ENCODE measurements at places on chromosomes 3 and 15.

- no peak for DNase-seq
Observed at GRCh38 chr3:176663837-176664831, 533.1 kb downstream of the TBL1XR1 start.

DNA sequence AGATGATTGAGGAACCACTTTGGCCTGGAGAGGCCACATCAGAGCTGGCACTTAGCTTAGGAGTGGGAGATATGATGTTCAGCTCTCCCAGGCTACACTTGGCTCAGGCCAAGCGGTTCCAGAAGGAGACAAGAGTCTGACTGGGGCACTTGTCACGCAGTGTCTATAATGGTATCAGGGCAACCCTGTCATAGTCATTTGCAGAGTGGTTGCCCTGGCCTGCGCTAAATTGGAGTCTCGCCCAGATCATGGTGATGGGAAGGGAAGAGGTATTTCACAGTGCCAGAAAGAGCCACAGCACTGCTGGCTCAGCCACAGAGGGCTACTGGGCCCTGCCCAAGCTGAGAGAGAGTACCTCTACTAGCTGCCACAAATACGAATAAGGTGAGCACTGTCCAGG, 186.9 kb upstream of the CRBN start:
- no peak for DNase-seq

DNA sequence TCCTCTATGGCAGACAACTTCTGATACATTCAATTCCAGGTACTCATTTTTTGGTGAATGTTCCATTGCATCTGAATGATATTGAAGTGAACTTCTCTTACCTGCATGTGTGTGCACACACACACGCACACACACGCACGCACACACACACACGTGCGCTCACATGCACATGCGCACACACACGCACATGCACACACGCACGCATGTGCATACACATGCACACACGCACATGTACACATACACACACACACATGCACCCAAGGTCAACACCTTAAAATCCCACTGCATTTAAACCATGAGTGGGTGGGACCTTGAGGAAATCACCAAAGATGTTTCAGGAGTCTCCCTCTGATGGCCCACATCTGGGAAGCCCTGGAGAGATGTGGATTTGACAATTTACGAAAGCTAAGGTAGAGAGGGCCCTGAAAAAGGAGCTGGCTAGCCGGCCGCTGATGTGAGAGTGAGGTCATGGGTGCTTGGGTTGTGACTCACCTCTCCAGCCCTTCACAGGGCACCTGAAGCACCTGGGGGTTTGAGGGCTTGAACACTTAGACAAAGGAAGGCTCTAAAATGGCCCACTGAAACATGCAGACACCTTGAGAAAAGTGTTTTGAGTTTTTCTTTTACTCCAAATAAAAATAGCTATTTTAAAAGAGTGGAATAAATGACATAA, 269.1 kb upstream of the LRRFIP2 start:
- DNase-seq = no peak

DNA sequence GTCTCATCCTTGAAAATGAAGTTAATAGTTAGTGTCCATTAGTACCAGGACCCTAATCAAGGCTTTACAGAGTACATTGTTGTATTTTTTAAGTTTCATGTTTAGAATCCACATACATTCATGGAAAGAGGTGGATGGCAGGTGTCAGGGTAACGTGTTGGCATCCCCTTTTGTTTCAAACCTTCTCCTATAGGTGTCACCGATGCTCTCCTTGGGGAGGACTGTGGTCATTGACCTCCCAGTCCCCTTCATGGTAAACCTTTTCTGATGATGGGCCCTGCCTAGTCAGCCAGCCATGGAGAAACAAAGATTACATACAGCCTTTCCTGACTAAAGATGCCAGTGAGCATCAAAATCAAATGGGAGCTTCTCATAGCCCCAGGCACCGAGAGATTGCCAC, 574.8 kb downstream of the AGBL1 start:
- DNase-seq = no peak

DNA sequence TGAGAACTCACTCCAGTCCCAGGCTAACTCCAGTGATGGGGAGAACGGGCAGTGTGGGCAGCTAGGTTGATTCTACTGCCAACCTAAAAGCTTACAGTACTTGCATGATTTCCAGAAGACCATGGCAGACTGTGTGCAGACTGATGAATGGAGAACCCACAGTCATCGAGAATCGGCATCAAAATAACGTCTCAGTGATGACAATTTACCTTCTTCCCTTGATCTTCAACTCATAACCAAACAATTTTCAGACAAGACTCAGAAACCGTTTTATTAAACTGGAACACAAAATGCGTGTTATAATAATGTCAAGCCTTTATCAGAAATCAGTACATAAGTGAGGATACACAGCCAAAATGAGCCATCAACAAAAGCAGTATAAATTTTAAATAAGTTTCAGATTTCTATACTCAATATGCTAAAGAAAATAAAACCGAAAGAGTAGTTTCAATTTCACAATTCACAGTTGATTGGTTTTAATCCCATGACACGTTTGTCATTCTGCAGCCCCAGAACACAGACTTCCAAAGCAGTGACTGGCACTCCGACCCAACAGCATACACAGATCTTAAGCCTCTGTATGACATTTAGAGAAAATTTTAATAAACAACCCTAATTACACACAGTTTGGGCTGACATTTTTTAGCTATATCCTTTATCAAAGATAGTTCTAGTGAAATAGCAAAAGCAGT, 54.5 kb downstream of the ZMAT3 start:
- DNase-seq = no peak

GRCh38 chr3:158896729-158897128, 94.9 kb downstream of the MFSD1 start:
- DNase-seq = no peak

GRCh38 chr3:179072100-179072438, 460 bp upstream of the ZMAT3 start:
- DNase-seq = peak; percentile 28

DNA sequence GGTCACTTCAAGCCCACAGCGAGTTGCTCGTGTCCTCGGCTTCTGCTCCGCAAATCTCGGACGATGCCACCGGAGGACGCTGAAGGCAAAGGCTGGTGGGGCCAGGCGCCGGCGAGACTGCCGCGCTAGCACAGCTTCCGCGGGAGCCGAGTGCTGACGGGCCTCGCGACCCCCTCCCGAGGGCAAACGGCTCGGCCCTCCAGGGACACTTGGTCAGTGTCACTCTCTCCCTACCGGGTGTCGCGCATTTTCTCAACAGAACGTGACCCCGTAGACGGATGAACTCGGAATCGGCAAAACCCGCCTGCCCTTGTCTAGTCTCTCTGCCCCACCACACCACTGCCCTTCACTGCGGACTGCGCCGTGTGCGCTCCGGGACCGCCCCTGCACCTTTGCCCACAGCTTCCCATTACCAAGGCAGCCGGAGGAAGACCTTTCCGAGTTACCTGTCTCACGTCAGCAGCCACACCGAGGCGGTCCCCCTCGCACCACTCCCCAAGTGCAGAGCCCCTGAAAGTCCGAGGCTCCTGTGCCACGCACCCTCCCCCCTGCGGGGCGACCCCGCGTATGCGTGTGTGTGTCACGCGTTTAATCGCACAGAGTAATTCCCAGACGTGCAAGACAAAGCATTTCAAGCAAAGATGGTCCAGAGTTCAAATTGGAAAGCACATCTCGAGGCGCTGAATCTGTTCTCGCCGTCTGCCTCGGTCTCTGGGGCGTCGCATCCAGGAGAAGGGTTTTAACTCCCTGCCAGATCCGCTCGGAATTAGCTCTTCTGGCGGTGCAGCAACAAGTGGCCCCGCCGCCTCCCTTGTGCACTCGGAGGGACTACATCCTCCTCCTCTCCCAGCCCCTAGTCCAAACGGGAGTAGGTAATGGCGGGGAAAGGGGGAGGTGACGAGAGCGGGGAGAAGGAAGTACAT, 245.0 kb upstream of the TOPAZ1 start:
- DNase-seq = peak; percentile 6

- no peak for DNase-seq
Observed at GRCh38 chr15:44633603-44634002, 29.9 kb downstream of the SPG11 start.

GRCh38 chr3:49841806-49842205, 14.6 kb downstream of the TRAIP start:
- no peak for DNase-seq

DNA sequence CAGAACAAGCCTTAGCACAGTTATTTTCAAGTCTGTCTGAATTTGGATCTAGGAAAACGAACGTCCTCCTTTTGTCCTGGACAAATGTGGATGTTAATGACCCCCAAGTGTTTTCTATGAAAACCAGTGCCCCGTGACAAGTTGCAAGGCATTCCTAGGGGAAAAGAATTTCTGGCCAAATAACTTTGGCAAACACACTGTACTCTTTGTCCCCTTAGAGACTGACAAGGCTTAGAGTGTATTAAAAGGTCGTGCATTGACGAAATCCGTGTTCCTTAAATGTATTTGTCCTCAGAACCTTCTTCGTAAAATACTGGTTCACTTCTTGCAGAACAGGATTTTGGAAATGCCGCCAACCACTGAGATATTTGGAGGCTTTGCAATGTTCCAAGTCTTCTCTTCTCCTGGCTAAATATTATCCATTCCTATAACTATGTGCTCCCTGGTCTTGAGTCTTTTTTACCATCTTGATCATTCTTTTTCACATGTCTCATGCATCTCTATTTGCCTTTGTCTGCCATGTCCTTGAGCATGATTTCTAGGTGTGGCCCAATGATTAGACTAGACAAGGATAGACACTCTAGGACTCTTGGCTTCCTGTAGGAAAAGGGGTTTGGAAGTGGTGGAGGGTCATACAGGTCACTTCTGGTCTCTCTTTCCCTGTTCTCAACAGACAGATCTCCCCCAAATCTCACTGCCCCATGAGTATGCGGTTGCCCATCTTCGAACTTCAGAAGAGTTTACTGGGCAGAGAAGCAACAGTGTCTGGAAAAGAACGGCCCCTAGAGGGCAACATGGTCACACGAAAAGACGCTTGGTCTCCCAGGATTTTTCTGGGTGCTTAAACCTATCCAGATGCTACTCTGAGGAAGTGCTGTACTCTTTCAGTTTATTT, 117.5 kb downstream of the EDEM1 start:
- no peak for DNase-seq

DNA sequence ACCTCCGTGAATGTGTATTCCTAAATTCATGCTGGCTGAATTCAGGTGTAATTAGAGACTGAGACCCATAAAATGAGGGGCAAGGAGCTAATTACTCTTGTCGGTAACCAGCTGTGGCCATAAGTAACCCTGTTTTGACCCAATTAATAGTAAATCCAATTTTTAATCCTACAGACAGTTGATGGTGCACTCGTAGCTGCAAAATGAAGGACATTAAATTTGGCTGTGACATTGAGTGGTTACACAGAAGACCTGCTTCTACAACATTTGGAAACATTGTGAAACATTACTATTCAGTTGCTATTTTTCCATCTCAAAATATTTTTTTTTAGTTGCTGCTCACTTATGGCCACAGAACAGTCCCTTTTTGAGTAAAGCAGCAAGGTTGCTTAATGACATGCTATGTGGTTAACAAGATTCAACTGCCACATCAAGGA, 33.0 kb downstream of the MBNL1 start:
- no peak for DNase-seq

DNA sequence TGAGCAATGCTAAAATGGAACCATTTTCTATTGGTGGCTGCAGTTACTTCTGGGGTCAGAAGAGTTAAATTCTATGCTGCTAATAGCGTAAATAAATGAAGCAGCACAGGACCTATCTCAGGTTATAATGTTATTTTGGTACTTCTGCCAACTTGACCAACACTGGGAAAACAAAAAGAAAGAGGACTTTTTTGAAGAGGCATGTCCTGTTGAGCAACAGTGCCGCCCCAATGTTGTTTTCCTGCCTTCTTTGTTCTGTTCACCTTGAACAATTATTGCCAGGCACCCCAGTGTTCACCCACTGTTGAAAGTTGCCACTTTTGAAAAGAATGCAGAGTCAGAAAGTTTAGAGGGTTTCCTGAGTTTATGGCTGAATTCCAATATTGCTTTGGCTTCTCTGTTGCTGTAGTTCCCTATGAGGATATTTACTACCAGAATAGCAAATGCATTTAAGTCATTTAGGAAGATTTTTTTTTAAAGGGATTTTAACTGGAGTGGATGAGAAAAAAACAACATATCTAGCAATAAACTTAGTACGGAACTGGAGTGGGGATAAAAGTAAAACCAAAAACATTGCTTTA, 679.0 kb upstream of the DPPA4 start:
- no peak for DNase-seq

DNA sequence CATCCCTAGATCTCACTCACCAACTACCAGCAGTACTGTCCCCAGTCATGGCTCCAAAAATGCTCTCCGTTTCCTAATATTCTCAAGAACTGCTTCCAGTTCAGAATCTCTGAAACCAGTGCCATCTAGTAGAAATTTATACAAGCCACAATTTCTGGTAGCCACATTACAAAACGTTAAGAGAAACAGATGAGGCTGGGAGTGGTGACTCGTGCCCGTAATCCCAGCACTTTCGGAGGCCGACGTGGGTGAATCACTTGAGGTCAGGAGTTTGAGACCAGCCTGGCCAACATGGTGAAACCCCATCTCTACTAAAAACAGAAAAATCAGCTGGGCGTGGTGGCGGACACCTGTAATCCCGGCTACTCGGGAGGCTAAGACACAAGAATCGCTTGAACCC, 78.4 kb upstream of the RAD18 start:
- no peak for DNase-seq

DNA sequence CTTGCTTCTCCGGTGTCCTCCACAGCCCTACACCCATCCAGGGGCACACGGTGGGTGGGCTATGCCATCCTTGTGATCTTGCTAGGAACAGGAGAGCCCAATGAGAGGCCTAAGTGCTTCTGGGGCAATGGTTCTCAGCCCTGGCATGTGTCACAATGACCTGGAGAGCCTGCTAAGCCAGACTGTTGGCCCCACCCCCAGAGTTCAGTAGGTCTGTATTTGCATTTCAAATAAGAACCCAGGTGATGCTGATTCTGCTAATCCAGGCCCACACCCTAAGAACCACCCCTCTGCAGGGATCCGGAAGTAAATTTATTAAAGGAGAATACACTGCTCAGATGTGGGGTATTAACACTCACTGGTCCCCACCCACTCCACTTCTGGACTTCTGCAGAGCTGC, 57.9 kb downstream of the RORA start:
- no peak for DNase-seq

GRCh38 chr3:82423268-82424030, 662.0 kb upstream of the GBE1 start:
- no peak for DNase-seq

DNA sequence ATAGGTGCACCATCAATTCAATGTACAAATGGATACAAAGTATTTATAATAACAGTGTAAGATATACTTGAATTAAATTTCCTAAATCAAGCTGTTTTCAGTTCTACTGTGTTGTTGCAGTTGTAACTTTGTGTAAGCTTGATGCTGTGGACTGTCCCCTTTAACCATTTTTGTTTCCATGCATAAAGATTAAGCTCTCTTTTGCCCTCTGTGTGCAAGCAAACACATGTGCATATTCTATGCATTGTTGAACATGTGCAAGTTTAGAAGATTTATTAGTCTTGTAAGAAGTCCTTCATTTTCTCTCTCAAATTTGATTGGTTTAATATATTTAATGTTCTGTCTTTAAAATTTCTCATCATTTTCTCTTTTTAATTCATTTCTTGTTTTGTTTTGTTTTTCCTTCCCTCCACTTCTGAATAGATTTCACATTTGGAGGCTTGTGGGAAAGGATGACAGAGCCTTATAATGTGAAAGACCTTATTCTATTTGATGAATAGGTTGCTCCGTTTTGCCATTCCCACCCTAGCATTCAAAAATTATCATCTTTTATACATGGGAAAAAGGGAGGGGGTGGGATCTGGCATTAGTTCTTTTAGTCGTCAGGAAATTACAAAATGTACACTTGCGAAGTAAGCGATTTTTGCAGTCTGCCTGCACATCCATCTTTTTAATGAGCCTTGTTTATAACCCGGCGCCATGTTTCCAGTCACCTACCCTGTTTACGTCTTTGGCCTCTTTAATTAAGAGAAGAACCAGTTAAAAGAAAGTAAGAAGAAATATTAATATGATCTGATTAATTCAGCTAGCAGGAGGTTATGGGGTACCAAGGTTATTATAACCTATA, 961.5 kb upstream of the NR2F2 start:
- DNase-seq = no peak

All from stimulated activated CD4-positive, alpha-beta T cell treated with anti-CD3 and anti-CD28 coated beads, TNF-alpha, amount 100 ng/mL, for 1 hour (primary cell).